Activated naive CD4-positive, alpha-beta T cell treated with anti-CD3 and anti-CD28 coated beads for 36 hours (primary cell): ENCODE measurements at places on chromosomes 3 and 15. TPM values are rescaled to one million over a fixed set of nuclear protein-coding genes. Genes with fewer than 3 reads are reported as not detected.

The IL5RA gene
- not detected for total RNA-seq

The TGM4 gene
- not detected for total RNA-seq

The FOXB1 gene
- not detected for total RNA-seq

The NRG4 gene
- total RNA-seq, result not detected

DNA sequence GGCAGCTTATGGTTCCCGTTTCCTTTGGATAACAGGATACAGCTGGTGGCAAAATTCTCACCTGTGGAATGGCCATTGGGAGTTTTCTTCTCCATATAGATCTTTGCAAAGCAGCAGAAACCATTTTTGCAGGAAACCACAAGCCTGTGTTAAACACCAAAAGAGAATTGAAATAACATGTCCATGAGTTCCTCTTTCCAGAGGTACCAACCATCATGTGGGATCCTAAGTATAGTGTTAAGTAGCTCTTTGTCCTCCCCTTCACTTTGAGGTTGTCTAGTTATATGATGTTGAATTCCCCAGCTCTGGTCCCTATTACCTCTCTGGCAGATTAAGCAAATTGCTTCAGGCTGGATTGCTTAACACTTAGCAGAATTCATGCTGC, 94.9 kb downstream of the AKAP13 start:
- H3K36me3 ChIP-seq, result no peaks in the 10 kb centered on the region
- DNase-seq, result no peak
- no peak overlapping the region for H3K4me3 ChIP-seq
- no peak overlapping the region for H3K27ac ChIP-seq

DNA sequence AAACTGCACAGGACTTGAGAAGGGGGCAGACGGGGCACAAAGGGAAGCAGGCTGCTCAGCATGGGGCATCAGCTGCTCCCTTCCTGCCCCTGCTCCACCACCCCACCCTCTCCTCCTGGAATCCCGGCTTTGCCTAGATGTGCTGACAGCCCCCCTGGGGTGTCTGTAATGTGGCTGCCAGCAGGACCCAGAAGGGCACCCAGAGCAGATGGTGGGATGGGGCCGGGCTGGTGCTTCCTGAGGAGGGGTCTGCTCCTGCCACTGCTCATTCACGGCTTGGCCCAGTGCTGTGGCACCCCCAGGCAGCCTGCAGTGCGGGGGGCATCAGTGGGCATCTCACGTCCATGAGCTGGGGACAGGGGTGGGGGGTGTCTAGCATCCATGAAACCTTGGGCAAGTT, 10.2 kb downstream of the H1-8 start:
- H3K4me1 ChIP-seq, result peaks cover 8% of the 10 kb centered on the region
- H3K27ac ChIP-seq, result no peak overlapping the region
- H3K36me3 ChIP-seq, result no peaks in the 10 kb centered on the region
- H3K27me3 ChIP-seq, result no peaks in the 10 kb centered on the region
- no peak overlapping the region for H3K4me3 ChIP-seq

DNA sequence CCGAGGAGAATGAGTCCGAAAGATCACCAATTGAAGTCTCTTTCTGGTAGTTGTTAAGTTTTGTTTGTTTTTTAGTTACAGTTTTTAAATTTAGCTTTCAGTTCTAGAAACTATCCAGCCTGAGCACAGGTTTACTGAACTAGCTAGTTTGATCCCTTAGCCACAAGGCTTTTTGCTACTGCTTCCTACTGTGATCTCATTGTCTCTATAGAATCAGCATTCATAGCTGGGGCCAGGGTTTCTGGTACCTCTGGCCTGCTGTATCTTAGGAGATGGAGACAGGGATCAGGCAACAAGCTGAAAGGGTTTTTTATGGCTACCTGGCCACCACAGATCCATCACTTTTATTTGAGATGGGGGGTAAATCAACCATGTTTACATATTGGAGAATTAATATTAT, 37.0 kb downstream of the GOLM2 start:
- H3K27me3 ChIP-seq, result no peaks in the 10 kb centered on the region
- no peak overlapping the region for H3K27ac ChIP-seq
- H3K4me3 ChIP-seq, result no peak overlapping the region
- H3K4me1 ChIP-seq, result peaks cover 6% of the 10 kb centered on the region
- DNase-seq, result no peak
